ENCODE measurements at places on chromosomes 3 and 15.

DNA sequence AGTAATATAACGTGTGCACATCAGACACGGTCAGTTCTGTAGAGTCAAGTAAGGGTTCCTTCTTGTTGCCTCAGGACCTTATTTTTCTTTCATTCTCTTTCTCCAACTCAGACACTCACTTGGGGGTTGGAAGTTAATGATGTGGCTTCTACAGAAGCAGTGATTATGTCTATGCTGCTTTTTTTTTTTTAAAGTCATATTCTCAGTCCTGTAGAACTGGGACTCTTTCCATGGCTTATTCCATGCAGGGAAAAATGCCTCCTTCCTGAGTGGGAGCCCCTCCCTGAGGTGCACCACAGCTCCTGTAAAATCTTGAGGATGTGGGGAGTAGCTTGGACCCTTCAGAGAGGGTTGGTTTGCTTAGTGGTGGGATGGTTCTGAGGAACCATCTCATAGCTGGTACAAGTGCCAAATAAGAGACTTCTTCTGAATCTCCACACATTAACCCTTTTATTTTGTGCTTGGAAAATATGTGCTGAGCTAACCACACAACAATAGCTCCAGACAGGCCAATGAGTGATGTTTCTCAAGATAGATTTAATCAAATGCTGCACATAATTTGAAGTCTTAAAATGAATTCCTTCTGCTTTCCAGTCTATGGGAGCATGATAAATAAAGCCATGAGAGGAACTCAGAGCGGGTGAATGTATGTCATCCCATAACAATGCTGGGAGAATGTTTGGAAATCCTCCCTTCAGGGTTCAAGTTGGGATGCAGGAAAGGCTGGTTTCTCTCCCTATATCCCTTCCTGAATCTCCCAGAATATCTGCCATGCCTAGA lies 23.3 kb upstream of the FSTL1 start:
- no peak for DNase-seq

DNA sequence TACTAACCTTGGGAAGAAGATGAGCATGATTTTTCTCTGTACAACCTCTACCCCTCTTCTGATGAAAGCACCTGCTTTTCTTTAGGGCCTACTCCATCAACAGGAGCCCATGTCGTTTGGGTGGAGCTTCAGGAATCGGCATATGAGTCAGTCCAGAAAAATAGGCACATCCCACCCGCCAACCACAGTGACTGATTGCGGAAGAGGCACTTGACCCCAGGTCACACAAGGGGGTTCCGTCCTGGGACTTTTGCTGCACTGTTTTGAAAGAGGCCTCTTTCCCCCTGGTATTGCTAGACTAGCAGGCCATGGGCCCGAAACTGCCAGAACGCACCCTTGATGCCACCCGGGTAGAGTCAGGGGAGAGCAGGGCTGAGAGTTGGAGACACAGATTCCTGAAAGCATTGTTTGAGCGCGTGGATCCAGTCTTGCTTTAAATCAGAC lies 19.3 kb upstream of the NRROS start:
- peak; percentile 9 for DNase-seq

- DNase-seq = no peak
These were observed 60.7 kb upstream of the SGO1 start for GRCh38 chr3:20246662-20247061.

DNA sequence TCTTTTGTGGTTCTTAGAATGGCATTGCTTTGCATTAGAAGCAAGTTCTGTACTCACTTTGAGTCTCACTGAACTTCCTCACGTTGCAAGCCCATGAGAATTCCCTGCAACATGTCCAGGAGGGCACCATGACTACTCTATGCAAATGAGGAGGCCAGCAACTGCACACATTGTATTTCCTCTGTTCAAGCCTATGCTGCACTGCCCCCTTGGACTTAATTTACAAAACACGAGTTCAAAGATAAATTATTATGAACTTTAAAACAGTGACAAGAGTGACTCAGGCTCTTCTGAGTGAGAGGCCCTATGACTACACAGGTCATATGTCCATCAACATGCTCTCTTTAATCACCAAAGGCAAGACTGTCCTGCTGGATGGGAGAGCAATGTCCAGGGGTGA lies 484.2 kb upstream of the ATP11B start:
- no peak for DNase-seq

DNA sequence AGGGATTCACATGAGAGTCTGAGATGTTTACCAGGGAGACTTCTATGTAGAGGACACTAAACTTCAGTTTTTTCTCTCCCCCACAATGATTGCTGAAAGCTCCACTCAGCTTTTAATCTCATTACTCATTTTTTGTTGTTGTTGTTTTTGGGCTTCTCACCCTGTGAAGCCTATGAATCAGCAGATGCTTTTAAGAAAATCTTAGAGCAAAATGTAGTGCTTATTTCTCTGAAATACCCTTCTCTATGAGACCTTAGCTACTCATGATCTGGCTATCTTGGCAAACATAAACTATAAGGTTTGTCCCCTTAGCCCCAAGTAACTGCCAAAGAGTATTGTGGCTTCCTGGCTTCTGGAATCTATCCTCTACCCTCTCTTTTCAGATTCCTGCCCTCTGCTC lies 537.3 kb downstream of the OCA2 start:
- no peak for DNase-seq

DNA sequence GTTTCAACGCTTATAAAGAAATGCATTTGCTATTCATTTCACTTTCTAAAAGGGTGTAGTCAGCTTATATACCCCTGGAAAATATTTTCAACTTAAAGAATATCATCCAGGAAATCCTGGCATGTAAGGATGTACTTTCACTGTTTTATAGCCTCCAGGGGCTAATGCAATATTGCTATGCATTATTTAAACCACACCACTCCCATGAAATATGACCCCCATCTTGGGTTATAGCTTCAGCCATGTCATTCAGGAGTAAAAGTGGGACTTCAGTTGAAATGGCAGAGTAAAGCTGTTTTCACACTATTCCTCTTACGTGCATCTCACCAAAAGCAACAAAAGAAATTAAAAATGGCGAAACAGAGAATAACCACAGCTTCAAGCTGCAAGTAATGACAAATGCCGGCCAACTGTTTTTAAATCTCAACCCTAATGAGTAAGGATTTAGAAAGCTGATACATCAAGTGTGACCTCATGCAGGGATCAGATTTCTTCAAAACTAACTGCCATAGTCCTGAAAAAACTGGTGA lies 84.5 kb downstream of the COL6A6 start:
- no peak for DNase-seq

DNA sequence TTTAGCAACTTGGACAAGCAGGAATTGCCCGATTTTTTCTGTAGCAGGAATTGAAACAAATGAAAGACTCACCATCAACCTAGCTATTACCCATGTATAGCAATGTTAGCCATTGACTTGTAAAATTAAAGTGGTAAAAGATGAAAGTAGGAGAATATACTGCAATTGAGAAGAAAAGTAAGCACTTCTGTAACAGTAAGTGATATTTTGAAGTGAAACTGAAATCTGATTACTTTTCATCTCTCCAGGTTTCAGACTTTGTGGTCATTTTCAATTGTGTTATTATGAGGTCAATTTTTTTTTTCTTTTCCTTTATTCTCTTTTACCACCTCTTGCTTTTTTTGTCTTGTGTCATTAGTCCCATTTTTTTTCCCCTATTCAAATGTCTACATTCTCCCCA lies 1078.2 kb downstream of the ZPLD1 start:
- DNase-seq = no peak

DNA sequence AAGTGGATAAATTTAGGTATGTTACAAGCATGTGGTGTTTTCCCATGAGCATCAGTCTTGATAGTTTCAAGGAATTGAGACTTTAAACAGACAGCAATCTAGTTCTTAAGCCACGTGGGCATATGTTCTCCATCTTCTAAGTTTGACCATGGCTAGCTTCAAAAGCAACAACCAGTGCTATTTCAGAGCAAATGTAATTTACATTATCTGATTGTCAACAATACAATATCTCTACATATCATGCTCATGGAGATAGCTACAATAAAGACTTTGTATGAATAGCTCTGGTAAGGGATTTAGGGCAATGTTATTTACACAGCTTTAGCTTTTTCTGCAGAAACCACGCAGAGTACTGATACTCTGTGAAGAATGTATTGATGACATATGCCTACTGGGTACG lies 38.8 kb upstream of the PDZRN3 start:
- no peak for DNase-seq

DNA sequence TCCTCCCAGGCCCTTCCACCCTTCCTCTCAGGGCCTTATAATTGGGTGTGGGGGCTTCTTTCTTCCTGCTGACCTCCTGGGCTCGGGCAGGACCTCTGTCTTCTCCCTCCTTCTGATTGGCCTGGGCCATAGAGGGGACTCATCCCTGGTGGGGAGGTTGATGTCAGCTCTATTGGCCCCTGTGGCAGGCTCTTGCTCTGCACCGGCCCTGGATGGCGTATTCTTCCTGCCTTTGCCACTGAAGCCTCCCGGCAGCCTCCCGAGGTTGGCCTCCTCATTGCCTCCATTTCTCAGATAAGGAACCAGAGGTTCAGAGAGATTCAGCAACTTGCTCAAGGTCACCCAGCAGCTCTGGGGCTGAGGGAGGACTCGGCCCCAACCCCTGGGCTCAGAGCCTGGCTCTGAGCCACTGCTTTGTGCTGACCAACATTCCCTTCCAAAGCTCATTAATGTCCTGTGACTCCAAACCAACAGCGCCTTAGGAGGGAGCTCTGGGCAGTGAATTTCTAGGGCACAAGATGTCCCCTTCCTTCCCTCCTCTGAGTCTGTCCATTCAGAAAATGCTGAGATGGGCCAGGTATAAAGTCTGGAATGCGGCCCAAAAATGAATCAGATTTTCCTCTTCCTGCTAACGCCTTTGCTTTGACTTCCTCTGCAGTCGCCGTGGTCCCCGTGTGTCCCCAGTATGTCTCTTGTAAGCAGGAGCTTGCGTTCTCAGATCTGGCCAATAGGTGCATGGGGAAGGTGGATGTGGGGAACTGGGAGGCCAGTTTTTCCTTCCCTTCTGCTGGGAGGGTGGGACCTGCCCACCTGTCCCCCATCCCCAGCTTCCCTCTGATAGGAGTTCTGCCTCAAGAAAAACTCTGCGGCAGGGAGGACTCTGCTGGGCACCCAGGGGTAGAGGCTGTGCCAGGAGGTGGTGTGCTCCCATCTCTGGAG lies 74.2 kb downstream of the HMCES start:
- no peak for DNase-seq

DNA sequence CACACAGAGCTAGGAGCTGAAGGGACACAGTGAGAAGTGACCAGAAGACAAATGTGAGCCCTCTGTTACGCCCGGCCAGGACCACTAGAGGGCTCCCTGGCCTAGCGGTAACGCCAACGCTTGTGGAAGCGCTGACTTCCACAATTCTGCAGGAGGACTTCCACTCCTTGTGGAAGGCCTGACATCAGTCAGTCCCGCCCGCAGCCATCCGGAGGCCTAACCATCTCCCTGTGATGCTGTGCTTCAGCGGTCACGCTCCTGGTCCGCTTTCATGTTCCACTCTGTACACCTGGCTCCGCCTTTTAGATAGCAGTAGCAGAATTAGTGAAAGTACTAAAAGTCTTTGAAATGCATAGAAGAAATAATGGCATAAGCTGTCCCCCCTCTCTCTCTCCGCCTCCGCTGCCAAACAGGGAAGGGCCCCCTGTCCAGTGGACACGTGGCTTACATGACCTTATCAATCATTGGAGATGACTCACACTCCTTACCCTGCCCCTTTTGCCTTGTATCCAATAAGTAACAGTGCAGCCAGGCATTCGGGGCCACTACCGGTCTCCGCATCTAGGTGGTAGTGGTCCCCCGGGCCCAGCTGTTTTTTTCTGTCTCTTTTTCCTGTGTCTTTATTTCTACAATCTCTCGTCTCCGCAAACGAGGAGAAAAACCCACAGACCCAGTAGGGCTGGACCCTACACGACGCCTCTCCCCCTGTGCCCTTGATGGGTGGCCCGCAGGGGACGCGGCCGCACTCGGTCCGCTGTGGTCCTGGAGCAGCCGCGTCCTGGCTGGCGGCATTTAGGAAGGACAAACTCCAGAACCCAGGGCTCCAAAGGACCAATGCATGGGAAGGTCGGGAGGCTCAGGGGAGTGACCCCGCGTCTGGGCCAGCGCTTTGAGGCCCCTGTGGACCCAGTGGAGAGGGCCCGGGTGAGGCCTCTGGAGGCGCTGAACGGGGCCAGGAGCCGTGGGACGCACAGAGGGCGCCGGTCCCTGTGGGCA lies 27.0 kb upstream of the RPL32 start:
- DNase-seq = peak; percentile 80

- no peak for DNase-seq
These were observed 47.8 kb upstream of the C3orf70 start for GRCh38 chr3:185200639-185201038.

DNA sequence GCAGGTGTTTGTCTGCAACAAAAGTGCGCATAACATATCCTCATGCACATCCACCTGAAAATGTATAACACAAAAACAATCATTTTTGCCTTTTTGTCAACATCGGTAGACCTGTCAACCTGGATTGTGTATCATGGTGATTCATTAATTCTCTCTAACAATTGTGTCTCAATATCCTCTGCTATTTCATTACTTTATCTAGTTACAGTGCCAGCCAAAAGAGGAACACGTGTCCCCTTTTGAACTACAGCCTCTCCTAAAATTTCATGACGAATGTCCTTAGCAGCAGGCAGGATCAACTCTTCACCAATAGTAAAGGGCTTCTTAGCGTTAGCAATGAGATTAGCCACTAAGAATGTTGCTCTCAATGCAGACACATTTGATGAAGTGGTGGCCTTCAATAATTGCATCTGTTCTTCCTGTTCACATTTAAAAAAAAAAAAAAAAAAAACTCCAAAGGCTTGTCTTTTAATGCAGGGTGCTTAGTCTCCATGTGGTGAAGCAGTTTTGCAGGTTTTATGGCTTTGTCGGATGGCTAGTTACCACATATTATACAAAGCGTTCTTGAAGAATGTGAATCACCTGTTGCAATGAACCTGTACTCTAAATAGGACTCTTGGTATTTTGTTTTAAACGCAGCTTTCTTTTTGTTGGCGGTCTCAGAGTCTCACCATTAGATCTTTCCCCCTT lies 45.7 kb upstream of the MCTP2 start:
- no peak for DNase-seq

DNA sequence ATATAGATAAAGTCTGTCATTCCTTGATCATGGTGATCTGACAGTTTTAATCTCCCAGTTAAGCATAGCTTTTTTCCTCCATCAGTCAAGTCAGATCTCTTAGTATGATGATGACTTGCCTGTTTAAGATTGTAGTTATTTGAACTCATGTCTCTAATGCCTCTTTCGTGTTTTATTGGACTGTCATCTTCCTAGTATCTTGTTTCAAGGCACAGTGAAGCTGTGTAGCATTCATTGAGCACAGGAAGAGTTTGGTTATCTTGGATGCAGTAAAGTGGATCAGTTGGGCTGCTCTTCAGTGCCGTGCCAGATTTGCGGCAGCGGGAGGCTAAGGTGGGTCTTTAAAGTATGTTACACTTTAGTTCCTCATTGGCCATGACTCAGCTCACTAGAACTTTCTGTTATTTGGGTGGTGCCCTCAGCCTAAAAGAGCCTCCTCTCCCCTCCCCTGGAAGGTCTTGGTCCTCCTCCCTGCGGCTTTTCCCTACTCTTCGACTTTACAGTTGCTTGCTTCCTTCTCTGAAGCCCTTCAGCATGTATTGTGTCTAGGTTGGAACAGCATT lies 45.7 kb upstream of the SKOR1 start:
- DNase-seq = no peak

GRCh38 chr3:124209426-124209825 lies 217.5 kb upstream of the ROPN1 start:
- DNase-seq = no peak

- DNase-seq = no peak
These were observed 36.8 kb upstream of the PEX5L start for GRCh38 chr3:180073561-180073960.
